ENCODE measurements at places on chromosomes 1 and 21.

- DNase-seq = no peak
These were observed 6.1 kb upstream of the SAMD11 start for GRCh38 chr1:917466-918091.

DNA sequence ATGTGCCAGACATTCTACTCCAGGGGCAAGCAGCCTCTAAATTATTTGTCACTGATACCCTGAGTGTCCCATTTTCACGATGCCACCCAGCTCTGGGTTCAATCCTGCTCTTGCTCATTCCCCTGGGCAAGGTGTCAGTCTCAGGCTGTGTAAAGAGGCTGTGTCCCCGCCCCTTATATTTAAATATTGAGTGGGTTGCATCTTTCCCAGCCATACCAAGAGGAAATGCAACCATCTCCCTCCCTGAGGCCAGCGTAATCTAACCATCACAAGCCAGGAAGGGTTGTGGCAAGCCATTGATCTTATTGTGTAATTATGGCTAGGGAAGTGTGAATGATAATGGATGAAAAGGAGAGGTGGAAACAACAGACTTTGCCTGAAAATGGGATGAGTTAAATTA lies 54.7 kb upstream of the CLDN14 start:
- DNase-seq = no peak

DNA sequence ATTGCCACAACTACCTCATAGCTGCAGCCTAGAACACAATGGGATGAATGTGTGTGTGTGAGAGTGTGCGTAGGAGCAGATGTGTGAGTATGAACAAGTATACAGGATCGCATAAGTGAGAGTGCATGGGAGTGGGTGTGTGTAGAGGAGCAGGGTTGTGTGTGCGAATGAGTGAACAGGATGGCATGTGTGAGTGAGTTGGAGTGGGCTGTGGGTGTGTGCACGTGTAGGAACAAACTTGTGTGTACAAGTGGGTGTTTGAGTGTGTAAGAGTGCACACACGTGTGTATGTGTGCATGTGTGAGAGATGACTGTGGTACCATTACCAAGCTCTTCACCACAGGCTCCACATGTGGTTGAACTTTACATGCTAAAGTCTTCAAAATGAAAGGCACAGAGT lies 175.4 kb upstream of the EDN2 start:
- no peak for DNase-seq

- peak; percentile 29 for DNase-seq
These were observed 12.5 kb downstream of the TCP10L start for GRCh38 chr21:32572574-32573420.

DNA sequence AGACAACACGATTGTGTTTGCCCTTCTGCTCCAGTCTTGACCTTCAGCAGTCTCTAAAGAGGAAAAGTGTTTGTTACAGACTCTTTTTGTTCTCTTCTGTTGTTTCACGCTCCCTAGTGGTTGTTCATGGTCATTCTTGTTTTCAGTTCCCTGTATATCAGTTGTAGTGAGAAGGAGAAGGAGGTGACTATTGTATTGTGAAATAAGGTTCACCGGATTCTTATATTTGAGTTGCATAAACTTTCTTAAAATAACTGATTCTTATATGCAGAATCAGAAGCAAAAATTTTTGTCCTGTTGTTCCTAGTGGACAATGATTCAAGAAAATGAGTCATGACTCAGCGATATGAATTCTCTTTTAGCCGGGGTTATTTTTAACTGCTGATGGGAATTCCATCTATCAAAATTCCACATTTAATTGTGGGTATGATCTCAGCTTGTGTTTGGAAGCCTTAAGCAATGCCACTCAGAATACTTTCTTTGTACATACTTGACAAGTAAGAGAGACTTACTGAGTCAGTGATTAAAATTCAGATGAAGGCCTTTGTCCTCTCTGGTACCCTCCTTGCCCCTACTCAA lies 152.2 kb downstream of the CLEC20A start:
- DNase-seq = peak; percentile 7

- no peak for DNase-seq
These were observed 507.9 kb downstream of the TTLL7 start for GRCh38 chr1:83490988-83491387.

- DNase-seq = no peak
These were observed 192.1 kb downstream of the DUSP10 start for GRCh38 chr1:221549815-221550214.

- DNase-seq = no peak
These were observed 209.7 kb upstream of the ST6GALNAC5 start for GRCh38 chr1:76657623-76658022.

- no peak for DNase-seq
These were observed 8.4 kb downstream of the IFNAR2 start for GRCh38 chr21:33238146-33238545.

DNA sequence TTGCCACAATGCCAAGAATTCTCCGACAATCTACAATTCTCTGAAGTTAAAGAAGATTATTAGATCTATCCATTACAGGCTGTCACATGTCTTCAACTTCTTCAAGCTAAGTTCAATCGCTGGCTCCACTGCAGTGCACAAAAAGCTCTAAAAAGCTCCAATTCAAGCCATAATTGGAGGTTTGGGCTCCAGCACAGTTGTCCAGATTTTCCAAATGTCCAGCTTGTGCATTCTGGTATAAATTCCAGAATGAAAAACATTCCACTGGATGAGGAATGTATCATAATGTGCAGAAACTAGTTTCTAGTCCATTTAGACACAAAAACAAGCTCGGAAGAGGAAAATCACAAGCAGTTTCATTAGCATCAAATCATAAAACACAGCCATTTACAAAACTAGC lies 138.6 kb downstream of the NRIP1 start:
- DNase-seq = no peak

DNA sequence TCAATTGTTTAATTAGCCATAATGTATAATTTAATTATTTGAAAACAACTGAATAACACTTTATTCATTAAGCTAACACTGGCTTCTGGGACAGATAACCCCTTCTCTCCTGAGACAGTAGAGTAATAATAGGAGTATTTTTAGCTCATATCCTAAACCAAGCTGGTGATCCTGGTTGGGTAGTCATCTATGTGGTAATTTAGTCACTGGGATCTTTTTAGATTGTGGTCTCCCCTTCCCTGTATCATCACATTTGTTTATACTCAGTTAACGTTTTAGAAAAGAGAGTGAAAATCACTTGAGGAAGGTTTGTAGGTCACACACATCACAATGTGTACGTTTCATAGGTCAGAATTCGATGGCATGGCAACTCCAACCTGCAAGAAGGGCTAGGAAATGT lies 1356.6 kb upstream of the ADGRL2 start:
- no peak for DNase-seq

GRCh38 chr1:39711104-39711965 lies 20.1 kb upstream of the HPCAL4 start:
- no peak for DNase-seq

GRCh38 chr1:182107209-182107608 lies 45.7 kb upstream of the ZNF648 start:
- DNase-seq = no peak

DNA sequence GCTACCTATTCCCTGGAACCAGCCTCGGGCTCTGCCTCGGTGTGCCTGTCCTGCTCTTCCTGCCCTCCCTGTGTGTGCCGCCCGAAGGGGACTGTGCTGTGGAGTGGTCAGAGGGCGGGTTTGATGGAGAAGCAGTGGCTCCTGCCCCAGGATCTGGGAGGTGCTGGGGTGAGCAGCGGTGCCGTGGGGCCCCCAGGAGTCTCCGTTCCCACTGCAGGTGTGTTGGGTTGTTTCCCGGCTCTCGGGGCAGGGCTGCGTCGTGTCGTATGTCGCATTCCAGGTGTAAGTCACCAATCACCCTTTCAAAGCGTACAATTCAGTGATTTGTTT lies 32.6 kb upstream of the TTC34 start:
- DNase-seq = no peak

GRCh38 chr1:65948609-65949229 lies 156.0 kb downstream of the PDE4B start:
- no peak for DNase-seq

GRCh38 chr1:165695031-165695430 lies 3.3 kb downstream of the ALDH9A1 start:
- no peak for DNase-seq

Measured in RPMI8226 (cell line).